ENCODE measurements at places on chromosomes 6 and 20. TPM values are rescaled to one million over a fixed set of nuclear protein-coding genes. Genes with fewer than 3 reads are reported as not detected.

Gene TBX18
- total RNA-seq = 18.9 TPM

Gene C6orf58
- total RNA-seq = 0.11 TPM

Gene GPX5
- not detected for total RNA-seq

Gene NR2E1
- 0.05 TPM for total RNA-seq

Gene DCDC2
- 1.9 TPM for total RNA-seq

Gene BFSP1
- total RNA-seq = 3.8 TPM

Gene ZNF217
- total RNA-seq = 18.6 TPM

Gene ESR1
- not detected for total RNA-seq

All from A549 treated with AZD2906 at 1 μM for 4 hours (cell line).